H4 (cell line): ENCODE measurements at places on chromosomes 4 and X. TPM values are rescaled to one million over a fixed set of nuclear protein-coding genes. Genes with fewer than 3 reads are reported as not detected.

GRCh38 chr4:84837751-84838150, 128.7 kb downstream of the WDFY3 start:
- DNase-seq, result no peak

- no peak for DNase-seq
These were observed 58.0 kb upstream of the SHOX start for GRCh38 chrX:572538-573124.

DNA sequence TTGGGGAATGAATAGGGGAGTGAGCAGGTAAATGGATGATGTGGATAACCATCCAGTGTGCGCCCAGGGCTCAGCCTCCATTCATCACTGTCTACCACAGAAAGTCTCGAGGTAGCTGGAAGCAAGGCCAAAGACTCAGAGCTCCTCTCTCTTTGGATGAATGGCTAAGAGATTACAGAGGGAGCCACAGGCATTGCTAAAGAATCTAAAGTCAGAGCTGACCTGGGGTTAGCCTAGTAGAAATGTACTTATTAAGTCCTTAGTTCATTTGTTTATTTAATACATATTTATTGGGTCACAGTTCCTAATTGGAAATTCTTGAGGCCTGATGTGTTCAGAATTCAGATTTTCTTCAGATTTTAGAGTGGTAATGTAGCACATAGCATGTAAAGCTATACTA, 88.7 kb upstream of the HPF1 start:
- DNase-seq, result no peak

- DNase-seq, result no peak
These were observed 74.5 kb downstream of the QDPR start for GRCh38 chr4:17437396-17437795.

DNA sequence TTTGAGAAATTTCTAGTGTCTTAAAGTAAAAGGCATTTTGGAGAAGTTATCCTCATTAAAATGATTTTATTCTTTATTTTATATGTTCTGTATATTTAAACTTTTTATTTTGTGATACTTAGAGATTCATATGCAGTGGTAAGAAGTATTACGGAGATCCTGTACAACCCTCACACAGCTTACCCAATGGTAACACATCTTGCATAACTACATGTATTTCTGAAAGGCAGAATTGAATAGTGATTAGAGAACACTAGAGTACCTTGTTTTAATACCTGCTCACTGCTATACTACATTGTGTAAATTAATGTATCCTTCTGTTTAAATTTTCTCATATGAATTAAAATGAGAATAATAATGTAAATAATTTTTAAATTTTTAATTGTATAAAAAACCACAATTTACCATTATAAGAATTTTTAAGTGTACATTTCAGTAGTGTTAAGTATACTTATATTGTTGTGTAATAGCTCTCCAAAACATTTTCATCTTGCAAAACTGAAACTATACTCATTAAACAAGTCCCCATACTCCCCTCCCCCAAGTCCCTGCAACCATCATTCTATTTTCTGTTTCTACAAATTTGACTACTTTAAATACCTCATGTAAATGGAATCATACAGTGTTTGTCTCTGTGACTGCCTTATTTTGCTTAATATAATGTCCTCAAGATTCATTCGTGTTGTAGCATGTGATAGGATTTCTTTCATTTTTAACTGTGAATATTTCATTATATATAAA, 45.4 kb downstream of the INTS12 start:
- no peak for DNase-seq

DNA sequence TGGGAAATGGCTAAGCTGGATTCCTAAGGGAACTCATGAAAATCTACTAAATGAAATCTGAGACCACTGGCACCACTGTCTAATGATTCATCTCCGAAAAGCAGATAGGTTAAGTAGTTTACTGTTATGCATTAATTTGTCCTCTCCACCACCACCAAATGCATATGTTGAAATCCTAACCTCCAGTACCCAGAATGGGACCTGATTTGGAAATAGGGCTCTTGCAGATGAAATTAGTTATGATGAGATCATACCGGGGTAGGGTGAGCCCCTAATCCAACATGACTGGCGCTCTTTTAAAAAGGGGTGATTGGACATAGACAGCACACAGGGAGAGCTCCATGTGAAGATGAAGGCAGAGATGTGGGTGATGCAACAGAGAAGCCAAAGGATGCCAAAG, 124.9 kb upstream of the GUCY1A1 start:
- no peak for DNase-seq

GRCh38 chr4:21806991-21807390, 141.6 kb downstream of the KCNIP4 start:
- DNase-seq, result no peak

DNA sequence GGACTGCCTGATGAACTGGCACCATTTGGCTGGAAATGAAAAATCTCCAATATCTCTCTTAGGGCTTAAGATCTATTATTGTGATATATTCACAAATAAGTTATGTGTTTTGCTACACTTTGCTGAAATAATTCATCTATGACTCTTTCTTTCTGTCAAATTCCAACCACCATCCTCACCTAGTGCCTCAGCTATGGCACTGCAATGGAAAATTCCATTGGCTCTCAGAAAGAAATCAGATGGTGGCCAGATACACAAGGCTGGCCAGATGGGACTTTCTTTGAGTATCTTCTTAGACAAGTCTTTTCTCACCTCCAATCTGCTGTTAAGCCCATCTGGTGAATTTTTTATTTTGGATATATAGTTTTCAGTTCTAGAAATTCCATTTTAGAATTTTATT, 28.0 kb downstream of the NAT8L start:
- no peak for DNase-seq

Gene ANKRD50
- 8.6 and 8.7 TPM in 2 replicates for total RNA-seq

Gene NAA11
- 7.1 and 11.0 TPM in 2 replicates for total RNA-seq

Gene SLITRK4
- total RNA-seq, result 3.0 and 3.8 TPM in 2 replicates

Gene CSAG1
- 2.9 and 3.0 TPM in 2 replicates for total RNA-seq

Gene BEND4
- not detected in 2 replicates for total RNA-seq

Gene CXCL10
- total RNA-seq, result 0.41 and 1.1 TPM in 2 replicates

Gene ZBED1
- total RNA-seq, result 27.3 and 37.8 TPM in 2 replicates

Gene LGI2
- 0.04 and 0.12 TPM in 2 replicates for total RNA-seq
